Activated naive CD8-positive, alpha-beta T cell treated with anti-CD3 and anti-CD28 coated beads for 36 hours (primary cell): ENCODE measurements at places on chromosomes 7 and 10.

DNA sequence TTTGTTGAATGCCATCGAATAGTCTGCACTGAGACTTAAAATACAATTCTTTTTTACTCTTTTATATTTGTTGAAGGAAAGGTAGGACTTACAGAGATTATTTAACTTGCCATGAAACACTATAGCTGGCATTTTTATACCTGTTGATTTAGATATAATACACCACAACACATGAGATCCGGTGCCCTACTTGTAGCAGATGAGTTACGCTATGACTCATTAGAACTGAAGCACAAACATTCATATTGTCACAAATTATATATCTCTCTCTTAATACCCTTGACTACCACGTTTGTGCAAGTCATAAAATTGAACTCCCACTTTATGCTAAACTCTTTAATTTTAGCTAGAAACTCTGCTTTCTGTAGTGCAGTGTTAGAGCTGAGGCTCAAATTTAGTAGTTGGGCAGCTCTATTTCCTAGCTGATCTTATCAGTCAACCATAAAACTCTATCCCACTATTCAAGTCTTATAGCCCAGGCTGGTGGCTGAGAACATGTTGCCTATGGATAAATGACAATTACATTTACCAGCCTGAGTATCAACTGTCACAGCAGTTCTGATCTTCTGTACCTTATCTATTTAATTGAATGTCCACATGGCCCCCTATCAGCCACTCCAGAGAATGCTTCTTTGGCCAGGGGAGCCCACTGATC is 137.4 kb upstream of the SEMA3D start:
- DNase-seq, result no peak

- DNase-seq, result no peak
These were observed 13.3 kb downstream of the RAPGEF5 start for GRCh38 chr7:22343612-22344011.

DNA sequence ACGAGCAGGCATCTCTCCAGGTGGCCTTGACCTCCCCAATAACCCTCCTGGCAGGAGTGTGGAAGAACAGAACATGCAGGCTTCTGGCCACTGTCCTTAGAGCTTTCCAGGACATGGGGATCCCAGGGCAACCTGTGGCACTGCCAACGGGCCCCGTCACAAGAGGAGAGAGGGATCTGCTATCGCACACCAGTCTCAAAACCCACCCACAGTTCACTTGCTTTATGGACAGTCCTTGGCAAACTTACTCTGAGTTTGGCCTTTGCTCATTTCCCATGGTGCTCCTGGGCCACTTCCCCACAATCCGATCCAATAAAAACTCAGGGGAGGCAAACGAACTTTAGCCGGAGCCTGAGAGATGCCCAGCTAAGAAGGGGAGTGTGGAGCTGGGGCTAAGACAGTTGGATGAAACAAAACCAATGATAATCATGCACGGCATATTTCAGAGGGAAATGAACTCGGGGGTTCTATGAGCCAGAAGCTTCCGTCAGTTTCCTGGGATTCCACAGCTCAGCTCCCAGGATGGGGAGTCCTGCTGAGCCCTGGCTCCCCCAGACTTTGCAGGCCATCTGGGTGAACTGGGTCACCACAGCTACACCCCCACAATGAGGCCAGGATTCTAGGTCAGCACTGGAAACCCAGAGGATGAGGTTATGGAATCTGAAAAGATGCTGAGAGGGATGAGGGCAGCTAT is 158.4 kb downstream of the NEURL1 start:
- DNase-seq, result no peak

GRCh38 chr7:125279961-125280360 is 350.3 kb upstream of the POT1 start:
- DNase-seq, result no peak

- no peak for DNase-seq
These were observed 8.3 kb upstream of the BCL7B start for GRCh38 chr7:73565675-73566340.

- DNase-seq, result peak; percentile 97
These were observed 25.1 kb upstream of the ZRANB1 start for GRCh38 chr10:124916585-124917427.

DNA sequence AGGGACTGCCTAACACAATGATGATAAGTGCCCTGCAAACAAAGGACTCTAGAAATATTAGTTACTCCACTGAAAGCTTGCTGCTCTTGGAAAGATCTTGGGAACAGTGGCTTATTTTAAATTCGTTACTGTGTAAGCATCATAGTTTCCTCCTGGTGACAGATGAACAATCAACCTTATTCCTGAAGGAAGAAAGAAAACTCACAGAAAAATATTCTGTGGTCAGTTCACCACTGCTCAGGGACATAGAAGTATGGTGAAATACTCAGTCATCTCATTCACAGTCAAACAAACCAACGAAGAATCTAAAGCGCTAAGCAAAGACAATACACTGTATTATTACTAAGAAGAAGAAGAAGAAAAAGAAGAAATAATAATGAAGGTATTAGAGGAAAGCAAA is 27.8 kb downstream of the MKX start:
- DNase-seq, result no peak

DNA sequence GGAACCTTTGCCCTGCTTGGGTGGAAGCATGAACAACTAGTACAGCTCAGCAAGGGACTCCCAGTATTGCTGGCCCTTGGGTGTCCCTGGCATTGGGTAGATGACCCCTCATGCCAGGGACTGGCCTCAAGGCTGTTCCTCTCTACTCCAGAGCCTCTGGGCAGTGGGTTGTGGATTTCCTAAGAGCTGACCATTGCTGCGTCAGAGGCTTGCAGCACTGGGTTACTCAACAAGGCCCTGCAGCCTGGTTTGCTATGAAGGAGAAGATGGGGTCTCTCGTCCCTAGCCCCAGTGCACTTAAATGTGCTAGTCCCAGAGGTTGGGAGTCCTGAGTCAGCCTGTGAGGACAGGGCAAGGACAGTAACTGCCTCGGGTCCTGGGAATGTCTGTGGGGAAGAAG is 2.5 kb downstream of the VSIR start:
- no peak for DNase-seq

GRCh38 chr10:59025981-59026765 is 150.3 kb upstream of the PHYHIPL start:
- no peak for DNase-seq

DNA sequence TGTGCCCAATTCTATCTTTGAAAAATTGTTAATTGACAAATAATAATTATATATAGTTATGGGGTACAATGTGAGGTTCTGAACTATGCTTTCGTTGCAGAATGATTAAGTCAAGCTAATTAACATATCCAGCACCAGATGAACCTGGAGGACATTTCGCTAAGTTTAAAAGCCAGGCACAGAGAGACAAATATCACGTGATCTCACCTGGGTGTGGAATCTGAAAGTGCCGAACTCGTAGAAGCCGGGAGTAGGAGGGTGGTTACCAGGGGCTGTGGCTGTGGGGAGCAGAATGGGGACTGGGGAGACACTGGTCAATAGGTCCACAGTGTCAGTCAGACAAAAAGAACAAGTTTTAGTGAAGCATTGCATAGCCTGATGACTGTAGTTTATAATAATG is 332.9 kb upstream of the SHH start:
- DNase-seq, result no peak

DNA sequence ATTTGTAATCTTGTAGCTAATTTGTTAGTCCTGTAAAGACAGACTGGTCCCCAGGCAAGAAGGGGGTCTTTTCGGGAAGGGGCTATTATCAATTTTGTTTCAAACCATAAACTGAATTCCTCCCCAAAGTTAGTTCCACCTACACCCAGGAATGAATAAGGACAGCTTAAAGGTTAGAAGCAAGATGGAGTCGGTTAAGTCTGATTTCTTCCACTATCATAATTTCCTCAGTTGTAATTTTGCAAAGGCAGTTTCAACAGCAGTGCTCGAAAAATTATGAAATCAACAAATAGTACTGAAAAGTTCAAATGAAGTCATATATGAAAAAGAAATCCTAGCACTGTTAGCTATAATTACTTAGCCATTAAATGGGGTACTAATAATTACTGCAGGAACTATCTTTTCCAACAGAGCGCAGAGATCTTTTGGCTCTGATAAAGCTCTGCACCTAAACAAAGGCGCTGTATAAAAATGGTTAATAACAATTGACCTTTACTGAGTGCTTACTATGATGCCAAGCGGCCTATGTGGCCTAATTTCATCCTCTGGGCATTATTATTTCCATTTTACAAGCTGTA is 756 bp upstream of the SEC24C start:
- DNase-seq, result no peak

DNA sequence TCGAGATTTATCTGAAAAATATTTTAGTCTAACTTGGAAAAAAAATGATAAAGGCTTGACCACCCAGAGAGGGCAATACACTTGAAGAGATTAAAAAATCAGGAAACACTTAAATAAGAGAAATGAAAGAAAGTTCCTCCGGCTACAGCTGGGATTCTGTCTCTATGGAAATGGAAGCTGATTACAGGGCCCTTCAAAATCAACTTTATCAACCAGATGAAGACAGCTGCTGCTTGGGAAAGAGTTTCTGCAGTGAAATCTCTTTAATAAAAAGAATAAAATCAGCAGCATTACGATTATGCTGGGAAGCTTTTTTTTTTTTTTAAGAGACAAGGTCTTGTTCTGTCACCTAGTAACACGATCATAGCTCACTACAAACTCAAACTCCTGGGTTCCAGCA is 4.5 kb downstream of the RSU1 start:
- no peak for DNase-seq

GRCh38 chr10:14562218-14563075 is 212.2 kb downstream of the FAM107B start:
- DNase-seq, result no peak
